ENCODE measurements at places on chromosomes 7 and 10.
A peak's percentile ranks its signal among the peaks of the same experiment; 100 is the strongest.

DNA sequence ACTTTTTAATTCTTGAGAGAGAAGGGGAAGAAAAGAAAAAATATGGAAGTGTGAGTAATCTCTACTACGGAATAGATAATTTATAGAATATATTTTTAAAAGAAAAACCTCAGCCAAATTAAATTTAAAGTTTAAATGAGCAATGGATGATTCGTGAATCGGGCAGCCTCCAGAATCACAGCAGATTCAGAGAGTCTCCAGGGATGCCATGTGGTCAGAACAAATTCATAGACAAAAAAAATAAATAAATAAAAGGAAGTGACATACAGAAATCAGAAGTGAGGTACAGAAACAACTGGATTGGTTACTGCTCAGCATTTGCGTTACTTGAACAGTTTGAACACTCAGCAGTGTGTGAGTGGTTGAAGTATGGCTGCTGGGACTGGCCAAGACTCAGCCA, 53.0 kb downstream of the PHYHIPL start:
- no peak for DNase-seq

- DNase-seq, result peak; percentile 54
Observed at GRCh38 chr10:43261578-43262396, 5.1 kb downstream of the RASGEF1A start.

DNA sequence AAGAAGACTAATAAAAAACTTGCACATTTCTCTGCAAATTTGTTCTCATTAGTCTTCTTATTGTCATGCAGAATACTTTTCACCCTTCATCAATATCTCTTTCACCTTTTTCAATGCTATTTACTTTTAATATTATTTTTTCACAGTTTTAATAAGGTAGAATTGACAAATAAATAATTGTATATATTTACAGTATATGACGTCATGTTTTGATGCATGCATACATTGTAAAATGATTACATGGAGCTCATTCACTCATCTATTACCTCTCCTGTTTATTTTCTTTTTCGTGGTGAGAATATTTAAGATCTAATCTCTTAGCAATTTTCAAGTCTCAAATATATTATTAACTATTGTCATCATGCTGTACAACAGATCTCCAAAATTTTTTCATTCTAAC, 658.2 kb upstream of the MKI67 start:
- no peak for DNase-seq

GRCh38 chr7:16071246-16071857, 350.0 kb downstream of the CRPPA start:
- DNase-seq, result peak; percentile 33

- no peak for DNase-seq
Observed at GRCh38 chr10:50470798-50471582, 152.8 kb downstream of the SGMS1 start.

DNA sequence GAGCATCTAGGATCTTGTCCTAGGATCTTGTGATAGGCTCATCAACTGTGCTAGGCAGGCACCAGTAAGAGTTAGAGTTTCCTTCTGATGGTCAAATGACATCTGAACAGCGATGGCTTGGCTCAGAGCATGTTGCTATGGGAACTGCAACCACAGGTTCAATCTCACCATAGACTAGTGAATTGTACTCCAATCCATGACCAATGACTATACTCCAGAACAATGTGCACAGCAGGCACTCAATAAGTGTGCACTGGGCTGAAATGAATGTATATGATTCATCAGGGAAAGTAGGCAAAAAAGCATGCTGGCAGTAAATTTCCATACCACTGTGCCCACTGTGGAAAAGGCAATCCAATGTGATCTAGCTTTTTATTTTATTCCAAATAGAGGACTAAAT, 163.6 kb upstream of the HPS1 start:
- DNase-seq, result no peak
